Activated CD4-positive, alpha-beta T cell treated with anti-CD3 and anti-CD28 coated beads, Interleukin-2, amount 10 ng/mL, durations not matched to agents 7 days and 5 days (primary cell): ENCODE measurements at places on chromosomes 5 and 9.

GRCh38 chr9:128917151-128917849, 3.5 kb upstream of the PHYHD1 start:
- no peak for DNase-seq

DNA sequence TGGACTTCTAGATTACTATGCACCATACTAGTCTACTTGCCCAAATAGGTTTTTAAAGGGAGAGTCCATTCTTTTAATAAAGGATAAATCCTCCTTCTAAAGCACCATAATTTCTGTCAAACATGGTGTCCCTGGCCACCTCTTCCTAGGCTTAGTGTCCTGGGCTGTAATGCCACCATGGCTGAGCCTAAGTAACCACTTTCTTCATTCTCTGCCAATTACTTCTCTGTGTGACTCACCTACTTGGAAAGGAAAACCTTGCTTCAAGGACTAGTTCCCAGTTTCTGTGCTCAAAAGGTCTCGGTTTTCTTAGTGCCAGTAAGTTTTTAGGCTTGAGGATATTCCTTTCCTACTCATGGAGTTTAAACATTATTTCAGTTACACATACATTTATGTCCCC, 273.4 kb downstream of the DENND1A start:
- DNase-seq, result no peak

DNA sequence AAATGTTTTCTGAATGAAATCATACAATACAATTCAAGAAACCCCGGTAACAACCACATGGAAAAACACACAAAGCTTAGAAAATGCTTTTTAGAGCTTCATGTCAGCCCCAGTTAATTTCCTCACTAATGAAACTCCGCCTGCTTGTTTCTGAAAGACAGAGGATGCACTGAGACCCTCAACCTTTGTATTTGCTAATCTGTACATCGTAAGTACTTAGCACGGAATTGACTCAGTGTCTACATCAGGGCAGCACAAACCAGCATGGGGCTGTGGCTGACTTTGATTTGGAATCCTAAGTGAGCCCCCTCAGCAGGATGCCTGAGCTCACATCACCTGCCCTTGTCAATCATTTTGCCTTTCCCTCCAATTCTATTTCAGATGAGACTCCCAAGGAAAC, 499.1 kb upstream of the MPDZ start:
- DNase-seq, result no peak

GRCh38 chr5:139667730-139668063, 19.5 kb downstream of the CXXC5 start:
- no peak for DNase-seq

DNA sequence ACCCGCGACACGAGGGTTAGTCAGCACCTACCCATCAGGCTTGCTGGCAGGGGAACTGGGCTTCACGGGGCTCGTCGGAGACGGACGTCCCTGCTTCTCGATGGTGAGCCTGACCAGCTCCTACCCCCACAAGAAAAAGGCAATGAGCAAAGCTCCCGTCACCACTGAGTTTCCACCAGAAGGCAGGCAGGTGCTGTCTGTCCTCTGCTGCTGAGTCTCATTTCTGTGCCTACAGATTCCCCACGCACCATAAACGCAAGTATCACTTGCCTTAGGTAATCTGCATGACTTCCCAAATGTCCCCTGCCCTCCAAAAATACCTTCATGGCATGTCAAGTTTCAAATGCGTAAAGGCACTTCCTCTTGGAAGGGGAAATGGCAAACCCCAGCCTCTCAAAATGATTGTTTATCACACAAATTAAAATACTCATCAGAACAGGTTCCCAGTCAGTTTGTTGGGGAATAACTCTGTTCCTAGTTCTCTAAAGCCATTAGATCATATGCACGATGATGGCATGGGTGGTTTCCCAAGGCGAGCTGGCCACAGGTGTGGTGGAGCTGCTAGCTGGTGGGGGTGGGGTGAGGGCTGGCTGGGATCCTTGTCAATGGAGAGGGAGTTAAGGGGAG, 85.0 kb downstream of the PRRT1B start:
- no peak for DNase-seq

DNA sequence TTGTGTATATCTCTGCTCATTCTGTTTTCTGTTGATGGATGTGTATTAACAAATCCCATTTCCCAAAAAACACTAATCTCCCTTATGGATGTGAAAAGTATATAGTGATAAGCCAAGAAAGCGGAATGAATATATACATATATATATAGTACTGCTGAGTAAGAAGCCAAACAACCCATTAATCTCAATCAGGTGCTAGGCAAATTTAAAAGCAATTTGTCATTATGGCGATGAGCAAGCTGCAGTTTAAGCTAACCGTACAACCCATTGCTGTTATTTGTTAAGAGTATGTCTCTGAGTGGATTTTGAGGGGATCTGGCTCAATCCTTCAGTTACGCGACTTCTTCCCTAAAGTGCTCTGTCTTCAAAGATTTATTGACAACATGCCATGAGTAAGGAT, 640.4 kb upstream of the ARRDC3 start:
- DNase-seq, result no peak

- no peak for DNase-seq
Observed at GRCh38 chr5:66343370-66344071, 199.4 kb downstream of the SREK1 start.

GRCh38 chr5:141681695-141682641, at the start of gene ARAP3:
TSS of gene ARAP3 (minus strand) at chr5:141682230. CDS start at chr5:141680486, 1,744 bp downstream.
- DNase-seq, result peak; percentile 26

DNA sequence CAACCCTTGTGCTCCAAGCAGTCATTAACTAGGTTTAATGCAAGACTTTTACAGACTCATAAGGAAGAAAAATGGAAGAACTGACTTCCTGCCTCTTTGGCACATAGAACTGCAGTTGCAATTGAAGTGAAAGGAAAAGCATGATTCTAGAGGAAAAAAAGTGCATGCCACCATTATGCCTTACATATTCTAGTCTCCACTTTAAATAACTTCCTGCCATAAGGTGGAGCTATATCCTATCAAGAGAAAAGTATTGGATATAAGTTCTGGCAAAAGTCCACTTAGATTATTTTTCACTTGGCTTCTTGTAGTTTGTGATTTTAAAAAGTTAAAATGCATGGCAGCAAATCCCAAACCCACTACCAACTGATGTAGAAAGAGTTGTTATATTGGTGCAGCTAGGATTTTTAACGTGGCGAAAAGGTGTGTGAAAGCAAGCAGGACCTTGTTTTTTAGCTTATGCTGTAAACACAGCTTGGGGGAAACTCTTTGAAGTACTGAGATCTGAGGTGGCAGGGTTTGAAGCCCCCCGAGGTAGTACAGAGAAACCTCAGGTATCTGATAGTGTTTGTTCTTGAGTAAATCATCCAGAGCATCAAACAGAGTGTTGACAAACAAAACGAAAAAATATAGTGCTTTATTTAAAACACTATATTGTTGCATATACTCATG, 117.9 kb downstream of the ANXA1 start:
- no peak for DNase-seq

DNA sequence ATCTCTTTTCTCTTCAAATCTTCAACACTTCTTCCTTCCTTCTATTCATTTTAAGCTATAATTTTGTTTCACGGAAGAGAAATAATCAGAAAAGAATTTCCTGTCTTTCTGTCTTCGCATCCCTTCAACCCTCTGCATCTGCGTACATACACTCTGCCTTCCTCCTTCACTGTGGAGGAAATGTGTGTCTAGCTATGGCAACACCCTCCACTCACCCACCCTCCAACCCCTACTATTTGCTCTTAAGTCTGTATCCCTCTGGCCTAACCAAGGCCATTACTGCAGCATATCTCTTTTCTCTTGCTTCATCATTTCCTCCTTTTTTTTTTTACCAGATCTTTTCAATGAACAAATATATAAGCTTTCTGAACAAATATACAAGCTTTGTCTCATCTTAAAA, 105.7 kb upstream of the NUDT12 start:
- DNase-seq, result no peak

- DNase-seq, result no peak
Observed at GRCh38 chr9:112286926-112287325, 46.5 kb downstream of the PTBP3 start.

DNA sequence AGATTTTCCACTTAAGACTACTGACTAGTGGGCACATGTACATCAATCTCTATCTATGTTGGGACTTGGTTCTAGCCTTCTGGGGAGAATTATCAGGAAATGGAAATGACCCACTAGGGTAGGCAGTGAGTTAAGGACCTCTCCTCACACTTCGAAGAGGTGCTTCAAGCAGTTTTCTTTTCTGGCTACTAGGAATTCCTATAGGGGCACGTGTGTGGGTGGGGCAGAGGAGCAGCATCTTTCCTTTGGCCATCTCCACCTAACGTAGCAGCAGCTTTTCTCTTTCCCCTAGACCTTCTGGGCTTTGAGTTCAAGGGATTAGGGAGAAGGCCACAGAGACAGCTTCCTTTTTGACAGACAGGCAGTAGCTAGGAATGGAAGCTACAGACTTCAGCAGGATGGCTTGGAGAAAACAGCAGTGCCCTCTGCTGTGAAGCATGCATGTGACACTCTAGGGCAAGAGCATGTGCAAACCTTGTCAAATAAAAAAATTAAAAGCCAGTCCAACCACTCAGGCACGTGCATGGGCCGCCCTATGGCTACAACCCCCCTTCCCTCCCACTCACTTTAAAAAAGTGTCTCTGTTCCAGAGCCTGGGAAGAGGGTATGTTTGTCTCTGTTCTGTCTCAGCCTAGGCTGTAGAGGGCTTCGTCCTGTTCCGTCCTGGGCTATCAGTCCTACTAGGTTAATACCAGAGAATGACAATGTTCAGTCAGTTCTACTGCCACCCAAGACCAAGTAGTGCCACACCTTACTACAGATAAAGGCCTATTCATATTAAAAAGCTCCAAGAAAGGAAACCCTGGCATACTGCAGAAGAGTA, 8.7 kb upstream of the GFRA3 start:
- DNase-seq, result peak; percentile 10
